ENCODE measurements at places on chromosomes 6 and 20.

DNA sequence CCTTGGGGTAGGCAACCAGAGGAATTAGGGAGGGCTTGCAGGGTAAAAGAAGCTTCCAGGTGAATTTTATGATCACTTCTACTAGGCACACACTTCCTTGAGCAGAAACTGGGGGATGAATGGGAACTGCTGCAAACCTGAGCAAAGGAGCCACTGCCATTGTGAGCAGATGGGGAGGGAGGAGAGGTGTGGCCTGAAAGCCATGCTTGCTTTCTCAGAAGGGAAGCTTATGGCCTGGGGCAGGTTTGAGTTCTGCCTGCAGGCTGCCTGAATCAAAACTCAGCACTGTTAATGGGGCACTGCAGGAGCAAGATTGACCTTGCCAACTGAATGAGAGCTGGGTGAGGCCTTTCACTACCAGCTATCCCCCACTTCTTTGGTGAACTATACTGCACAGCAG is 328.1 kb downstream of the NKAIN2 start:
- no peak for ATAC-seq

GRCh38 chr6:70575899-70576495 is 9.3 kb downstream of the SDHAF4 start:
- no peak for ATAC-seq

DNA sequence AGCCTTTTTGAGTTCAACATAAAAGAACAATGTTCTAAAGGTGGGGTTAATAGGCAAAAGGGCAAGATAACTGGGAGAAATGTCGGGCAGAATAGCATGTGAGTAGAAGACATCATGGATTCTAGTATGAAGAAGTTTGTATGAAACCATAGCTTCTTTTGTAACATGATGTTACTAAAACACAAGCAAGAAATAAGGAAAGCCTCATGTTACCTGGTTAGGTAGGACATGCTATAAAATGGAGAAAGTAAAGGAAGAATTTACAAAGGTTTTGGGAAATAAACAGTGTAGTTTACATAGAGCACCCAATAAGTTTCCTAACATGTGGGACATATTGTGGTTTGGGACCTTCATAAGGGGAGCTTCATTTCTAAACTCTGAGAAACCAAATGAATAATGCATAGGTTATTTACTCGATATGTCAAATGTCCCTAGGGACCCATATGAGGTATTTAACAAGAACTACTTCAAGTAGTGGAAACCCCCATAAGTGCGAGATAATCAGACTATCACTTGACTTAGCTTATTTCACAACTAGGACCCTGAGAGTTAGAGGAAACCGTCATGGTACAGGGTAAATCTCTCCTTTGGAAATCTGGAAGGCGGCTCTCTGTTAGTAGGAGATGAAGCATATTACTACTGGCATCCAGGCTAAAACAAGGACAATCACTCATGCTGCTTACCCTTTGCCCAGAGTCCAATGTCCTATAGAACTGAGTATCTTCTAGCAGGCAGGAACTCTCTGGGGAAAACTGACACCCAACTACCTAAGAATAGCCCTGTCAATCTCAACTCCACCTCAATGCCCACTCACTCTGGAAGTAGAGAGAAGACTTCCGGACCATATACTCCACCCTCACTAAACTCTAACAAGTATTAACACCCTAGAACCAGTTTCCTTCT is 57.5 kb downstream of the ILRUN start:
- ATAC-seq = no peak

DNA sequence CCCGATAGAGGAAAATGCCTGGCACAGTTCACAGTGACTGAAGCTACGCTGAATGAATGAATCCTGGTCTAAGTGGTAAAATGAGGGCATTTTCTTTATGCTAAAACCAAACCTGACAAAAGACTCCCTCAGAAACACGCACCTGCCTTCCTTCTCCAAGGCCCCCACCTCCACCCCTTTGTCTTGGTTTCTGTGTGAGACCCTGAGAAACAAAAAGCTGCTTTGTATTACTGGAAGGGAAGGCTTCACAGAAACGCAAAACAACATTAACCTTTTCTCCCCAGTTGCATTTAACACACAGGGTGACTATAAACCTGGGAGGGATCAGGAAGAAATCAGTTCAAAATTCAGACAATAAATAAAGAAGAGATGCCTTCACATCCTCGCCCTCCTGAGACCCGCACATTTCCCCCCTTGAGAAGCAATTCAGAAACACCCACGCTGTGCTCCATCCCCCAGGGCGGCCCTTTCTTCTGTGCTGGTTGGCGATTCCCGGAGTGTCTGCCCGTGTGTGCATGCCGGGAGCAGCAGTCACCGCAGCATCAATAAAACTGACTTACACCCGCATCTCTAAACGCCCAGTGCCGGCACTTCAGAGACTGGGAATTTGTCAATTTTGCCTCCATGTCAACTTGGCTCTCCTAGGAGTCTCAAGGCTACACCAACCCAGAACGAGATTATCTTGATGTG is 67.2 kb upstream of the TRAF3IP2 start:
- ATAC-seq = no peak

- no peak for ATAC-seq
These were observed 54.8 kb upstream of the MAP7 start for GRCh38 chr6:136604928-136605510.

DNA sequence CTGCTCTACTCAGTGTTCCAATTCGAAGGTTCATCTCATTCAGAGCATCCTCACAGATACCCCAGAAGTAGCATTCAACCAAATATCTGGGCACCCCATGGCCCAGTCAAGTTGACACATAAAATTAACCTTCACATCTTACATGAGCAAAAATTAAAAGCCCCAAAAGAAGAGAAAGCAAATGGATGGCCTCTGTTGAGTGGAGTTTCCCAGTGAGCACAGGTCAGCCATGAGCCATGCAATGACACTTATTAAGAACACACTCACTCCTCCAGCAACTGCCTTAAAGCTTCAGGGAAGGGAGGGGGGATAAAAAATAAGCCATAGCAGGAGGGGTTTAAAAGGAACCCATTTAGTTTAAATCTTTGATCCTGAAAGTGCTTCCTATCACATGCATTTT is 14.6 kb upstream of the THBS2 start:
- ATAC-seq = no peak

GRCh38 chr6:149093643-149094042 is 223.9 kb upstream of the TAB2 start:
- ATAC-seq = peak; percentile 61

GRCh38 chr20:56773749-56774148 is 144.6 kb downstream of the TFAP2C start:
- no peak for ATAC-seq

- no peak for ATAC-seq
These were observed 390.1 kb downstream of the PLCB1 start for GRCh38 chr20:8522168-8522567.

DNA sequence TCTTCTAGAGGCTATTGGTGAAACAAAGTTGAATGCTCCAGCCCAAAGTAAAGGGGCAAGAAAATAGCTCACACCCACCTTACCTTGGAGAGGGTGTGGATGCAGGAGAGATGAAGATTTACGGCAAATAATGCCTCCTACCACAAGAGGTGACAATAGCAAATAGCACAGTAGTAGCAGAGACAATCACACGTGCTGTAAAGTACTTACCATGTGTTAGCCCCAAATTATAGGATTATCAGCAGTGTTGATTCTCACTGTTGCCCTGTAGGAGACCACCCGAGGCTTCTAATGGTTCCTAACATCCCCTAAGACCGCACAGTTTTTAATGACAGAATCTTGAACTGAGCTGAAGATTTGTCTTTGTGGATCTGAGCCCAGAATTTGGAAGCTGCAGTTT is 94.8 kb upstream of the FOXA2 start:
- ATAC-seq = no peak

DNA sequence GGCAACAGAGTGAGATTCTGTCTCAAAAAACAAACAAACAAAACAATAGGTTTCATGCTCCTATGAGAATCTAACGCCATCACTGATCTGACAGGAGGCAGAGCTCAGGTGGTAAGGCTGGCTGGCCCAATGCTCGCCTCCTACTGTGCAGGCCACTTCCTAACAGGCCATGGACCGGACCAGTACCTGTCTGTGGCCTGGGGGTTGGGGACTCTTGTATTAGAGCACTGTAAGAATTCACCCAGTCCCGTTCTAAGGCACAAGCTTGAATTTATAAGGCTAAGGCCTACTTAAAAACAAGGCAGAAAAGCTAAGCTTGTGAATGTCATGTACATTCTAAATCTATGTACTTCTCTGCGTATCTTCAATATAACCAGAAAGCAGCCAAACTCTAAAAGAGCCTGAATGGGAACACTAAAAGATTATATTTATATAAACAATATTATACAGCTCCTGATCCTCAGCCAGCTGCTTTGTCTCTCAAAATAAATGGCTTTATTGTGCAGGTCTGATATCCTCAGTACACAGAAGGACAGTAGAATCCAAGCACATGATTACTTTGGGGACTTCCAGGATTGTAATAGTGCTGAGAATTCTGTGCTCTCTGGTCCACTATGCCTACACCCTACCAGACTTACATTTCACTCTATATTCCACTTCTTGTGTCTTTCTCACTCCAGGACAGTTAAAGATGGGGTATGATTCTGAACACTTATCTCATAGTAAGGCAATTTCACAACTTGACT is 64.5 kb upstream of the DST start:
- no peak for ATAC-seq

DNA sequence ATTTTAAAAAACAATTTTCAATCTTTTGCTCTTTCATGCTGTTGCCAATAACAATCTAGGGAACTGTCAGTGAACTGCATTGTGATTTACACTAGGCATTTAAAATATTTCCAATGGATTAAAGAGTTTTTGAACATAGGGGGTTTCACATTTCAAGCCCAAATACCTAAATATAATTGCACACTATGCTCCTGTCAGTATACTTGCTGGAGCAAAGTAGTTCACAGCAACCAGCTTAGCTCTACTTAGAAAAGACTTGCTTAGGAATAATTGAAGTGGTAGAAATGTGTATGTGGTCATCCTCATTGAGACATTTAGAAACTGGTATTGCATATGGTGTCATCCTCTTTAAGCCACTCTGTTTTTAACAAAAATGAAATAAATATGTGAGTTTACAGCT is 41.7 kb upstream of the REV3L start:
- ATAC-seq = no peak

DNA sequence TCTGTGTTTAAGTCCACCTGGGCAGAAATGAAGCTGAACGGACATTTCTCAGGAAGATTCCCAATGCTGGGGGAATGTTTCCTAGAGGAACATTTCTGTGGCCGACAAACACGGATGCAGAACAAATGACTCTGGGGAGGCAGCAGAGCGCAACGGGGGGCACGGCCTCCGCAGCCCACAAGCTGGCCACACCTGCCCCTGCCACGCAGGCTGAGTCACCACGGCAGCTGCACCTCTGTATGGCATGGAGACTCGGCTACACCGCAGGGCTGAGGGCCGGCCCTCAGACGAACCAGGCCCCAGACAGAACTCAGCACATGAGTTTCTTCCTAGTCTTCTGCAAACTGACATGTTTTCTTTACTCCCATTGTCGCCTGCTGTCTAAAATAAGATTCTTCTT is 10.0 kb upstream of the PRR18 start:
- ATAC-seq = peak; percentile 51

- no peak for ATAC-seq
These were observed 206.9 kb downstream of the LY86 start for GRCh38 chr6:6795393-6795792.

DNA sequence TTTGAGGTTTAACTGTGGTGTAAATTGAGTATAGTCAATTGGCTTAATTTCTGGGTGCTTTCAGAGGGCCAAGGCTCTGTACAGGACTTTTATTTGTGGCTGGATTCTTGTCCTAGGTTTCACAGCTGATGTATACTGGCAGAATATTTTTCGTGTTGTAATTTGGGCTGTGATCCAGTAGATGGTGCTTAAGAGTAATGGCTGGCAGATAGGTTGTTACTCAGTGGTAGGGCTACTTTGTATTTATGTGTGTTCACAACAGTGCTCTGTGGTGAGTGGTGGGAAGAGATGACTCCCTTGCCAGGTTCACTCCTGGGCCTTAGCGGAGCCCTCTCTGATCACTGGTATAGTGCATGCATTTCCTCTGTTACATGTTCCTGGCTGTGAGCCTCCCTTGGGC is 34.5 kb upstream of the FERMT1 start:
- no peak for ATAC-seq

GRCh38 chr6:15421945-15422733 is 176.3 kb downstream of the JARID2 start:
- no peak for ATAC-seq
